ENCODE measurements at places on chromosomes 3 and 15. TPM values are rescaled to one million over a fixed set of nuclear protein-coding genes. Genes with fewer than 3 reads are reported as not detected.

Gene ZNF660
- 6.7 TPM for polyA plus RNA-seq

- no peak for DNase-seq
Observed at GRCh38 chr15:22904736-22905135, 66.3 kb downstream of the NIPA2 start.

GRCh38 chr3:189899186-189899585 is 221.5 kb downstream of the P3H2 start:
- DNase-seq, result no peak

Gene AMIGO3
- polyA plus RNA-seq, result 0.77 TPM

DNA sequence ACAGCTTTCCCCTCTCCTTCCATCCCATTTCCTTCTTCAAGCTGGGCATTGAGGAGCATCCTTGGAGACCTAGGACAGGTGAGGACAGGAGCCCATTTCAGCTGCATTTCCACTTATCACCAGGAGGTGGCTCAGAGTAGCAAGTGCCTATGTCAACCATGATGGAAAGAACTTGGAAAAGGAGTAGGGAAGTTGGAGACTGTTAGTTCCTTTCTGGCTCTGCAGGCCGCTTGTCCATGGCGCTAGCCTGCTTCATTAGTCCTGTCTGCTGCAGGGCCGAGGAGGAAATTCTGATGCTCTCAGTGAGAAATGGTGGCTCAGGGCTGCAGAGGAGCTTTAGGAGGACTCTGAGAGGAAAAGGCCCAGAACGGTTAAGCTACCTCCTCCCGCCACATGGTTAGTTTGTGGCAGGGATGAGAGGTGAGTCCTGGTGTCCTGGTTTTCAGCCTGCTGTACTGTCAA is 7.0 kb upstream of the CD276 start:
- DNase-seq, result peak; percentile 60

Gene PDHB
- 98.4 TPM for polyA plus RNA-seq

Gene SERPINI2
- polyA plus RNA-seq, result not detected

DNA sequence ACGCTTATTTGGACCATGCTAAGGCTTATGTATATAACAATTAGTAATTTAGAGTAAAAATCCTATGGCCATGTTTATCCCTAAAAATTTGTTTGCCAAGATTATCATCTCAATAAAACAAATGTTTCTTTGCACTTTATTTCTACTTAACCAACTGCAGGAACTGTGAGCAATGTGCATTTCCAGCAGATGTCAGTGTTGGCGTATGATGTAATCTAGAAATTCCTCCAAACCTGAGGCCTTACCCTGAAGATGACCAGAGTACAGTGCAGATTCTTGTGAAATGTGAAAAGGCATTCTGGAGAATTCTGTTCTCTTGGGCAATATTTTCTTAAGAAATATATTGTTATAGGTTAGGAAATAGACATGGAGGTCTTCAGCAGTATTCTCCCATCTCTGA is 205.9 kb downstream of the MBNL1 start:
- peak; percentile 22 for DNase-seq

- no peak for DNase-seq
Observed at GRCh38 chr3:4719046-4719501, 225.9 kb downstream of the ITPR1 start.

Gene ZPLD1
- 0.34 TPM for polyA plus RNA-seq

GRCh38 chr3:193357291-193357690 is 21.3 kb downstream of the ATP13A5 start:
- DNase-seq, result no peak

DNA sequence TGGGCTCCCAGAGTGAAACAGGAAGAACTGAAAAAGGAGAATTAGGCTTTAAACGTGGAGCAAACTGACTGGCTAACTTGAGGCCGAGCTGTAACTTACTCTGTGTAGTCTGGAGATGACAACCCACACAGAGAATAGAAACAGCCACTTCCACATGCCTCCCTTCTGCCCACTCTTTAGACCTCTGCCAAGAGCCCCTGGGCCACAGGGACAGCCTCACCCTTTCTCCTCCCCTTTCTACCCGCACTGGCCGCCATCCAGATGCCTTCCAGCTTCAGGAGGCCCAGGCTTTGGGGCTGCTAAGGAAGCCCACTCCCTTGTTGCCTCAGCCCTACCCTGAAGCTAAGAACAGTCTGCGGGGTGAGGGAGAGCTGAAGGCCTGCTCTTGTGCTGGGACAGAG is 6.8 kb downstream of the ARHGAP31 start:
- DNase-seq, result no peak

DNA sequence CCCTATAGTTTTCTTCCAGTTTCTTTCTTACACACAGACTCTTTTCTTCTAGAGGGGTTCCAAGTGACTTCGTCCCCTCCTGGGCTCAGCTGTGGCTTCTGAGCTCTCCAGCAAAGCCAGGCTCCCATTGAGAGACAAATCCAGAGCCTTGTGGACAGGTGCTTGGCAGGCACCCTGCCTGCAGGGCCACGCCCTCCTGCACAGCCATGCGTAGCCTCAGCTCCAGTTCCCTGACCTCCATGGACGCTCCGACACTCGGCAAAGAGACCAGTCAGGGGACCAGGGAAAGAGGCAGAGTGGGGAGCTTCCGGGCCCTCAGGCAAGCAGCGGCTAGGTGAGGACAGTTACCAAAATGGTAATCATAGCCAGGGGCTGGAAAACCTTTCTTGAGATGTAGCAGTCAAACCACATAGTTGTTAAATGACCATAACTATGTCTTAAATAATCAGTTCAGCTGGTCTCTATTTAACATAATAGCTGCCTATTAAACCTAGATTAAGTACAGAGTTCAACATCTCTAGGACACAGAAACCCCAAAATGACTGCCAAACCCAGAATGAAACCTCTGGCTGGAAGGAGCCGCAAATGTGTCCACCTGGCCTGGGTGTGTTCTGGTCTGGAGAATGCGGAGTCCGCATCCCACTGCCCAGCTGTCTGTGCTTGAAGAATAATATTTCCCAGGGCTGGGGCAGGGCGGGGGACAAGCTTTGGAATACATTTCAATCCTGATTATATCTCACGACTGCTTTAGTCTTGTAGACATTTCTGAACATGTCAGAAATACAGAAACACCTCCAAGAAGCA is 69.3 kb upstream of the RGMA start:
- DNase-seq, result no peak

- DNase-seq, result no peak
Observed at GRCh38 chr15:22780267-22780666, 6.2 kb upstream of the NIPA1 start.

Gene MUC20
- 1.5 TPM for polyA plus RNA-seq

Gene LPP
- 52.7 TPM for polyA plus RNA-seq

DNA sequence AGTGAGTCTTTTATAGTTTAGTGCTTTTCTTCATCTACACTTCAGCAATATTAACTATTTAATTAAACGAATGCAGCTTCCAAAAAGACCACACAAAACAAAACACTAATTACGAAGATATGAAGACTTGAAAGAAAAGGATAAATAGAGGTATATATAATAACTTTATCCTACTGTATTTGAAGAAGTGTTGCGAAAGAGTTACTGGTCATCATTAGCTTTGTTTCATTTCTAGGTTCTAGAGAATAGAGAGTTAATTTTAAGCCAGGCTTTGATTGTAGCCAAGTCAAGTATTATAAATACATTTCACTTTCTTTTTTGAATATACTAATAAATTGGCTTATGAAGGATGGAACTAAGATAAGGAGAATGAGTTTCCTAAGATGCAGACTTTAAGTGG is 416.8 kb upstream of the GBE1 start:
- DNase-seq, result no peak

DNA sequence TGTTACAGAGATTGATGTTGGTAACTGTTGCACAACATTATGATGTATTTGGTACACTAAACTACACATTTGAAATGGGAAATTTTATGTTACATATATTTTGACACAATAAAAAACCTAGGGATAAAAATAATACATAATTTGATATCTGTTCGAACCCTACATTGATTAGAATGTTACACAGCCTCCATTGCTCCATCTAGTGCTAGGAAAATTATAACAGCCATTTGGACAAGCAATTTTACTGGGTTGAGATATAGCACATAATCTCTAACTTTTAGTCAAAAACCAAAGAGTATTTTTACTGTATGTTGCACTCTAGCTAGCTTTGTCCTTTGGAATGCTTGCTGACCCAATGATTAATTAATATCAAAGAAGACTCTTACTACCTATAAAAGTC is 108.1 kb downstream of the LSAMP start:
- DNase-seq, result no peak

GRCh38 chr15:96992817-96993216 is 662.3 kb downstream of the NR2F2 start:
- DNase-seq, result no peak

GRCh38 chr15:97517737-97518136 is 442.8 kb upstream of the ARRDC4 start:
- no peak for DNase-seq

- DNase-seq, result no peak
Observed at GRCh38 chr3:140007911-140008869, 73.2 kb downstream of the CLSTN2 start.

DNA sequence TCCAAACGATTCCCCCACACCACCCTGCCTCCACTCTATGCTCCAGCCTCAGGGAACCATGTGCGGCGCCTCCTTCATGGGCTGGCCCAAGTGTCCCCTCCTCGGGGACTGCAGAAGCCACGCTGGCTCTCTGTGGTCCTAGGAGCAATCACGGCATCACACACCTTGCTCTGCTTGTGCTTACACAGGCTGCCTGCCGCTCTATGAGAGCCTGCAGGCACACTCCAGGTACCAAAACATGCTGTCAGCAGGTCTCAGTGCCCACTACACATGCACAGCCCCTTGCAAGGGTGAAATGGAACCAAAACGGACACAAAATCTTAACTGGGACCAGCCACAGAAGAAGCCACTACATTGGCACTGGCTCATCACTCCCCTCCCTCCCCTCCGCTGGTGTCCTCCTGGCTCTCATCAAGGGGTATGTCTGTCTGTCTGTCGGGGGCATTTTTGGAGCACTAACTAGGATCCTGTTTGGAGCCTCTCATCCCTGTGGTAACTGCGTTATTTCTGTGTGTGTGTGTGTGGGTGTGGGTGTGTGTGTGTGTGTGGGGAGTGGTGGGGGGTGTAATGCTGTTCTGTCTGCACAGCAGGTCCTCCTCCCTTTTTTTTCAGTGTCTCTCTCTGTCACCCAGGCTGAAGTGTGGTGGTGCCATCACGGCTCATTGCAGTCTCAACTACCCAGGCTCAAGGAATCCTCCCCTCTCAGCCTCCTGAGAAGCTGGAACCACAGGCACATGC is 60.6 kb downstream of the DHX30 start:
- no peak for DNase-seq

Gene TLR9
- 0.15 TPM for polyA plus RNA-seq

DNA sequence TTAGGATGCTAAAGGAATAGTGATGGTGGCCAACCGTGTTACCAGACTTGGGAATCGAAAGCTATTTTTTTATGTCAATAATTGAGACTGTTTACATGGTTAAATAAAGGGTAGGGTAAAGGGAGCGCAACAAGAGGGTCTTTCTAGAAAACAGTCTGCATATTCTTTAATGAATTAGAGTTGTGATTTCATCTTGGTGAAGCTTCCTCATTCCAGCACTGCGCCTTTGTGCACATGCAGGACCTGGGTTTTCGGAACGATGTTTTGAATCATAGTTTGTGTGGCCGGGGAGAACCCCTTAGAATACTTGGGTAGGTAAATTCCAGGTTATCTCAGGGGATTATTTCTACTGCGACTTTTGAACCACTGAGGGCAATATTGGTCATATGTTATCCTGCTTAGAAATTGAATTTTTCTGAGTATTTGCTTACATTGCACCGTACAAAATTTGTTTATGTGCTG is 1.3 kb downstream of the PIK3CA start:
- DNase-seq, result no peak

- no peak for DNase-seq
Observed at GRCh38 chr3:112778353-112778948, 68.2 kb downstream of the CD200R1L start.

DNA sequence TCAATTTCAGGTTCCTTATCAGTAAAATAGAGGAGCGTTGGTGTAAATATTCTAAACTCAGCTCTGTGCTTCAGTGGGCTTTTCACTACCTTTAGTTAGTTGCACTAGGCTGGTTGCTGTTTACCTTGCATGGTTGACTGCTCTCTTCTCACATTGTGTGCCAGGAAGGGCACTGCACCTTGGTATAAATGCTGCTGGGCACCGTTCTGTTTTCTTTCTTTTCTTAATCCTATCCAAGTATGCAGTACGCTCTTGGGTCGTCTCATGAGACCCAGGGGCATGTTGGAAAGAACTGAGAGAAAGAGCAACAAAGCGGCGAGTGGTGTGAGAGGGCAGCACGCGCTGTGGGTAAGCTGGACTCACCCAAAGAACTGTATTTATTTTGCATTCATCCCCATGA is 22.4 kb downstream of the KCNMB2 start:
- no peak for DNase-seq

- DNase-seq, result no peak
Observed at GRCh38 chr3:175606650-175607318, 747.6 kb downstream of the NAALADL2 start.

Gene ARGFX
- not detected for polyA plus RNA-seq

GRCh38 chr3:62101488-62101887 is 271.9 kb downstream of the FEZF2 start:
- no peak for DNase-seq

DNA sequence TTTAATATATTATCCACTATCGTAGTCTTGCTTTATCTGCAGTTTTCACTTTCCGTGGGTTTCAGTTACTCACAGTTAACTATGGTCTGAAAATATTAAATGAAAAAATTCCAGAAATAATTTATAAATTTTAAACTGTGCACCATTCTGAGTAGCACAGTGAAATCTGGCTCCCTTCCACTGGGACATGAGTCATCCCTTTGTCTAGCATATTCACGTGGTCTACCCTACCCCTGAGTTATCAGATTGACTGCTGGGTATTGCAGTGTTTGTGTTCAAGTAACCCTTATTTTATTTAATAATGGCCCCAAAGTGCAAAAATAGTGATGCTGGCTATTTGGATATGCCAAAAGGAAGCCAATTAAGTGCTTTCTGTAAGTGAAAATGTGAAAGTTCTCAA is 539.5 kb upstream of the AGTR1 start:
- no peak for DNase-seq

Gene MUSTN1
- polyA plus RNA-seq, result 12.1 TPM

Gene TSPAN3
- 244 TPM for polyA plus RNA-seq

DNA sequence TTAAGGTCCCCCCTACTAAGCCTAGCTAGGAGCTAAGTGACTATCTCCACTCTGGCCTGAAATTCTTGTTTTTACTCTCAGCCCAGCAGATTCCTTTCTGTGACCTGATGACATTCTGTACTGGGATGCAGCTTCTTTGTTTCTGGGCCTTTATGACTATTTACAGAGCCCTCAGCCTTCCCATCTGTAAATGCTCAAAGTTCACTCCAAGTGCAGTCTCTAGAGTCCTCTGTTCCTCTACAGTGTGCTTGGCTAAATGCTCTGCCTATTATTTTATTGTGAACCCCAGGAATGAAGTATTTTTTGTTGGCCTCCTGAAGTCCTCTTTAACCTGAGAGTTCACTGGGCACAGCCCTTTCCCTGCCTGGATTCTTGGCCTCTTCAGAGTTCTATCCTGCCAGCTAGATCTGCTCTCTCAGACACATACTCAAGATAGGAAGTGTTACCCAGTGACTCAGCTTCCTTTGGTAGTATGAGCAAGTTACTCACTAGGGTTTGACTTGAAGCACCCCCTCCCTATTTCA is 278.1 kb upstream of the P2RY1 start:
- DNase-seq, result peak; percentile 51

Gene FGD5
- polyA plus RNA-seq, result 17.8 TPM

Gene MYLK
- polyA plus RNA-seq, result 645 TPM

Gene MME
- 0.80 TPM for polyA plus RNA-seq

Measured in ovary (tissue), 10 donors.